Neural progenitor cell (in vitro differentiated cells): ENCODE measurements at places on chromosomes 3 and 15. TPM values are rescaled to one million over a fixed set of nuclear protein-coding genes. Genes with fewer than 3 reads are reported as not detected.

GRCh38 chr15:60519218-60519617, 40.3 kb upstream of the ICE2 start:
- no peak overlapping the region for H3K4me3 ChIP-seq
- DNase-seq, result no peak
- no peaks in the 10 kb centered on the region for H3K36me3 ChIP-seq
- no peak overlapping the region for H3K27ac ChIP-seq

- no peaks in the 10 kb centered on the region for H3K36me3 ChIP-seq
- H3K4me3 ChIP-seq, result no peak overlapping the region
- H3K27ac ChIP-seq, result no peak overlapping the region
- DNase-seq, result no peak
- H3K4me1 ChIP-seq, result no peaks in the 10 kb centered on the region
Measured at GRCh38 chr3:27749643-27750042, 27.5 kb upstream of the EOMES start.

GRCh38 chr3:79848876-79849275, 81.1 kb upstream of the ROBO1 start:
- DNase-seq, result no peak
- H3K27ac ChIP-seq, result no peak overlapping the region
- H3K27me3 ChIP-seq, result no peaks in the 10 kb centered on the region
- H3K4me3 ChIP-seq, result no peak overlapping the region
- no peaks in the 10 kb centered on the region for H3K36me3 ChIP-seq
- no peaks in the 10 kb centered on the region for H3K4me1 ChIP-seq

GRCh38 chr3:18499301-18499700, 74.2 kb upstream of the SATB1 start:
- no peak overlapping the region for H3K4me3 ChIP-seq
- H3K27ac ChIP-seq, result no peak overlapping the region
- no peaks in the 10 kb centered on the region for H3K36me3 ChIP-seq
- no peaks in the 10 kb centered on the region for H3K27me3 ChIP-seq
- DNase-seq, result no peak
- H3K4me1 ChIP-seq, result no peaks in the 10 kb centered on the region

DNA sequence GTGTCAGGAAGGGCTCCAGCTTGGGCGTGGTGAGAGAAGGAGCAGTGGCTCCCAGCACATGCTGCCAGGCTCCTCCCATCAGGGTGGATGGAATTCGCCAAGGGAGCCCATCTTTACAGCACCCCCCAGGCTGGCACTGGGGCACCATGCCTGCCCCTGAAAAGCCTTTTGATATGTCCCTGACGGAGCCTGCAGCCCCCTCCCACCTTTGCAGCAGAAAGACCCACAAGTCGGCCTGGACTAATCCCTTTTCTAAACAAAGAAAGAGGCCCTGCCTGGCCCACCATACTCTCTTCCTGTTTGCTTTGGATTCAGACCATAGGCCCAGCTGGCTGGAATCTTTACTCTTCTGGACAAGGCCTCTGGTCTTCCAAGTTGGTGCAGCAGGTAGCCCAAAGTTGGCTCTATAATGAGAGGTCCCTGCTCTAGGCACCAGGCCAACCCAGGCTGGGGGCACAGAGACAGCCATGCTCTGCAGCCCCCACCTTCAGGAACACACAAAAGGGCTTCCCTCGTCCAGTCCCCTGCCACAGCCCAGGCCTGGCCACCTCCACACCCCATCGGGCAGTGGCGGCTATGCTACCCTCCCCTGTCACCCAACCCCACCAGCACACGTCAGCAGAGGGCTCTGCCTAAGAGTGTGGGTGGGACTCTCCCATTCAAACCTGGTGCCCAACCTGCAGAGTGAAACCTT, 5.4 kb downstream of the ANPEP start:
- peaks cover 12% of the 10 kb centered on the region for H3K4me1 ChIP-seq
- peak; percentile 57 for DNase-seq
- H3K27ac ChIP-seq, result no peak overlapping the region
- peaks cover 12% of the 10 kb centered on the region for H3K27me3 ChIP-seq

DNA sequence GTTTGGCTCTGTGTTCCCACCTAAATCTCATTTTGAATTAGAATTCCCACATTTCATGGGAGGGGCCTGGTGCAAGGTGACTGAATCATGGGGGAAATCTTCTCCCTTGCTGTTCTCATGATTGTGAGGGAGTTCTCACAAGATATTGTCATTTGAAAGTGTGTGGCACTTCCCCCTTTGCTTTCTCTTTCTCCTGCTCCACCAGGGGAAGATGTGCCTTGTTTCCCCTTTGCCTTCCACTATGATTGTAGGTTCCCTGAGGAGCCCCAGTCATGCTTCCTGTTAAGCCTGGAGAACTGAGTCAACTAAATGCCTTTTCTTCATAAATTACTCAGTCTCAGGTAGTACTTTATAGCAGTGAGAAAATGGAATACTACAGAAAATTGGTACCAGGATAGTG, 157.2 kb upstream of the TPRG1 start:
- H3K36me3 ChIP-seq, result no peaks in the 10 kb centered on the region
- DNase-seq, result no peak
- H3K4me1 ChIP-seq, result no peaks in the 10 kb centered on the region
- H3K27me3 ChIP-seq, result no peaks in the 10 kb centered on the region
- no peak overlapping the region for H3K4me3 ChIP-seq

DNA sequence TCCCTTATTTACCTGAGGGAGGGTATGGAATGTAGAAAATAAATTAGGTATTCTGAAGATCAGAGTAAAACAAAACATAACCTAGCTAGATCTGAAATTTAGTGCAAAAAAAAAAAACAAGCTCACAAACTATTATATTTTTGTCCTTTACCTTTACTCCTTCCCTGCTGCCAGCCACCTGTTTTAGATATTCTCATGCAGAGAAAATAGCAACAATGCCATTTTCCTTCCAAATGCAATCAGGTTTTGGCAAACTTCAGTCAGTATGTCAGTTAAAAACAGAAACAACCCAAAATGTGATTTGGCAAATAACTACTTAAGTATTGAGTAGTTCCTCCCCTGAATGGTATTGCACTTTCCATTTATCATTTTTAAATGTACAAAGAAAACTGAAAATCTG, 35.8 kb downstream of the PEAK1 start:
- no peaks in the 10 kb centered on the region for H3K4me1 ChIP-seq
- no peaks in the 10 kb centered on the region for H3K27me3 ChIP-seq
- H3K36me3 ChIP-seq, result no peaks in the 10 kb centered on the region

DNA sequence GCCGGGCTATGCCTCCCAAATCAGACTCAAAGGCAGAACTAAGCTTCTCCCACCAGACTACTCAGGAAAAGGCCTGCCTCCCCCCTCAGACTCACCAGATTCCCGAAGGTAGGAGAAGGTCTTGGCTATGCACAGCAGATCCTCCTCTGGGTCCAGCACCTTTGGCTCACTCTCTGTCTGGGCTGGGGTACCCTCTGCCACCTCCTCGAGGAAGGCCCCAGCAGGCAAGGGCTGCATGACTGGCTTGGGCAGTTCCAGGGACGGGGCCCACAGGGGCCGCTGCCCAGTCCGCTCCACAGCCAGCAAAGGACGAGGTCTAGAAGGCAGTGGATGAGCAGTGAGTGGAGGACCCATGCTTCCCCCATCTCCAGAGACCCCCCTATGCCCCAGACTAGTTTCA, 3.3 kb downstream of the CISH start:
- H3K4me1 ChIP-seq, result peaks cover 14% of the 10 kb centered on the region
- no peak overlapping the region for H3K27ac ChIP-seq
- no peak overlapping the region for H3K4me3 ChIP-seq
- H3K36me3 ChIP-seq, result no peaks in the 10 kb centered on the region
- H3K27me3 ChIP-seq, result peaks cover 33% of the 10 kb centered on the region

GRCh38 chr15:79089331-79089889, 1.2 kb downstream of the RASGRF1 start:
- H3K27ac ChIP-seq, result no peak overlapping the region
- H3K4me3 ChIP-seq, result peak overlapping the region; percentile 52
- H3K27me3 ChIP-seq, result peaks cover 100% of the 10 kb centered on the region
- H3K4me1 ChIP-seq, result peaks cover 14% of the 10 kb centered on the region

AAGAB gene
- 61.5 and 68.0 TPM in 2 replicates for total RNA-seq

ARIH1 gene
- total RNA-seq, result 53.5 and 68.0 TPM in 2 replicates

HESX1 gene
- 42.1 and 50.6 TPM in 2 replicates for total RNA-seq
